Stimulated activated CD8-positive, alpha-beta memory T cell treated with anti-CD3 and anti-CD28 coated beads, Interleukin-7, amount 100 ng/mL, for 24 hours (primary cell): ENCODE measurements at places on chromosomes 2 and 18.

DNA sequence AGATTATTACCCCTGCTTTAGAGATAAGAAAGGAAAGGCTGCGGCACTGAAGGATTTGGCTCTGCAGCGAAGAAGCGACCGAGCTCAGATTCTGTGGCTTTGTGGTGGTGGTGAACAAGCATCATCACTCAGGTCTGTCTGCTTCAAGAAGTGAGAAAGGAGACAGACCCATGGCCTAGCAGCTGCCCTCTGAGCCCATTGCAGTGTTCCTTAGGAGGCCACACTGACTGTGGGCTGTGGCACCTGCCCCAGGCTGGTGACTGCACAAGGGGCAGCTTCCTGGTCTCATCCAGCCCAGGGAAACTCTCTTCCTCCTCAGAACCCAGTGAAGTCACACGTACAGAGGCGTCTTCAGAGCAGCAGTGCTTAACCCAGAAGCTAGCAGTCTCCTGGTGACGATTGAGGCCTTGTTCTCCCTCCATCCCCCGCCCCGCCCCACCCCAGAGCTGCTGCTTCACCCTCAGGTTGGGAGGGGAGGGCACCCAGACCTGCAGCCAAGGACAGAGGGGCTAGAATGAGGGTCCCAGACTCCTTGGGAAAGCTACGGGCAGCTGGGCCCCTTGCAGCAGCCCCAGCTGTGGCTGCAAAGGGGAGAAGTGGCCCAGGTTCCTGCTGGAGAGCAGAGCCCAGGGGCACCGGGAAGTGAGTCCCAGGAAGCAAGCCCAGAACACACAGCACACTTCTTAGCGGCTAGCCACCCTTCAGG, 22.2 kb downstream of the BIN1 start:
- no peak for DNase-seq

- DNase-seq, result no peak
Measured at GRCh38 chr18:42781298-42781815, 334.1 kb downstream of the RIT2 start.

DNA sequence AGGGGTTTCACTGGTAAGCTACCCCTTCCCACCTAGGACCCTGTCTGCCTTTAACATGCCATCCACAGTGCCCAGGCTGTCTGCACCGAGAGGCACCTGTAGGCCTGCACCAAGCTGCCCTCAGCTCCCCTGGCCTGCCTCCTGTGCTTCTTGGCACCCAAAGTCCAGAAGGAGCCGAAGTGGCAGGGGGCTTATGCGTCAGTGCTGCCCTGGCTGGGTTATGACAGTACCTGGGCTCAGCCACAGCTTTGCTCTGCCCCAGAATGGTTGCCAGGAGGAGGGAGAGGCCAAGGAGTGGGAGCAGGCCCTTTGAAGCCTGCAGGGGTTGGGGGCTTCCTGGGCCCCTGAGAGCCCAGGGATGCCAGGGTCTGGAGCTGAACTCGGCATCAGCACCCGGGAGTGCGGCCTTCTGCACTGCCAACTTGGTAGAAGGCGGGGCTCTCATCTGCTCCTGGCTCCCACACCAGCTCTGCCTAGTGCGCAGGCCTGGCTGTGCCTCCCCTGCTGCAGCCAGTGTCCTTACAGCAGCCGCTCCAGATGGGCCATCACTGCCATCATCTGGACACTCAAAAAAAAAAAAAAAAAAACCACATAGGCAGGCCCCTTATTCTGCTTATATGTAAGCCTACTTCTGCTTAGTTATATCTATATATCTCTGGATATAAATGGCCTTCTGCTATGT, 155.4 kb downstream of the THSD7B start:
- DNase-seq, result no peak

- DNase-seq, result no peak
Measured at GRCh38 chr18:62398291-62398690, 73.2 kb downstream of the TNFRSF11A start.

DNA sequence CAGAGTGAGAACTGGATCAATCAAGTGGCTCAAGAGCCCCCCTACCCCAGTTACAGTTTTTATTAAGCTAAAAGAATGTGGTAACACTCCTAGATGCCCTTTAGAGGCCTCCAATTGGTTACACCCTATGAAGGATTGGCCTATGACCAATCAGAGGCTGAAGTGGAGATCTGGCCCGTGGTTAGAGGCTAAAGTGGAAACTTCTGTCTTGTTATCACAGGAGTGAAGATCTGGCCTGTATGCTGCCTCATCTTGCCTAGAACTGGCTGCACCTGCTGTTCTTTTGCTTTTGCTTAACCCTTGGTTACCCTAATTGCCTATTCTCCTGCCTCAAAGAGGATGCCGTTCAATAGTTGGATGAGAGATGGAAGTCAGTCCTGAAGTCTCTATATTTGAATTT, 100.1 kb upstream of the MAP2 start:
- DNase-seq, result no peak

DNA sequence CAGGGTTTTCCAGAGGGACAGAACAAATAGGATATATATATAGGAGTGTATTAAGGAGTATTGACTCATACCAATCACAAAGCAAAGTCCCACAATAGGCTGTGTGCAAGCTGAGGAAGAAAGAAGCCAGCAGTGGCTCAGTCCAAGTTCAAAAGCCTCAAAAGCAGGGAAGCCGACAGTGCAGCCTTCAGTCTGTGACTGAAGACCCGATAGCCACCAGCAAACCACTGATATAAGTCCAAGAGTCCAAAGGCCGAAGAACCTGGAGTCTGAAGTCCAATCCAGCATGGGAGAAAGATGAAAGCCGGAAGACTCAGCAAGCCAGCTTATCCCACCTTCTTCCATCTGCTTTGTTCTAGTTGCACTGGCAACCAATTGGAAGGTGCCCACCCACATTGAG, 39.0 kb upstream of the GPD2 start:
- no peak for DNase-seq

- DNase-seq, result no peak
Measured at GRCh38 chr2:28956415-28956826, 24.7 kb upstream of the TOGARAM2 start.

GRCh38 chr2:96664366-96664925, 21.9 kb downstream of the FER1L5 start:
- DNase-seq, result no peak

DNA sequence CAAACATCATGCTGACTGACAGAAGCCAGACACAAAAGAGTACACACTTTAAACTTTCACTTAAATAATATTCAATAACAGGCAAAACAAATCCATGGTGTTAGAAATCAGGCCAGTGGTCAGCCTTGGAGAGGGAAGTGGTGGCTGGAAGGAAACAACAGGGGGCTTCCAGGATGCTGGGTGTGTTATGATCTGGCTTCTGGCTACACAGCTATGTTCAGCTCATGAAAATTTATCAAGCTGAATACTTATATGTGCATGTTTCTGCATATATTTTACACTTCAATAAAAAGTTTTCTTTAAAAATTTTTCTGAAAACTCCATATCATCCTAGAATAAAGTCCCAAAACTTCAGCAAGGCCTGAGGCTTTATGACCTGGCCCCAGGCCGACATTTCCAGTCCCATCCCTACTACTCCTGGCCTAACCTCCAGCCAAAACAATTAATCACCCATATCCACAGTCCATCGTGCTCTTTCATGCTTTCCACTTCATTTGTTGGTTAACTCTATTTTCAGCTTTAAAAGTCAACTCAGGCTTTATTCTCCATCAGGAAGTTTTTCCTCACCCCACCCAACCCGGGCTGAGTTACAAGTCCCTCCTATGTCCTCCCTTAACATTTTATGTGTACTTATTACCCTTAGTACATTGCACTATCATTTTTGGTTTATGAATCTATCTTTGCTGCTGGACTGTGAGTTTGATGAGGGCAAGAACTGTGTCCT, 27.9 kb upstream of the SPTBN1 start:
- no peak for DNase-seq

- no peak for DNase-seq
Measured at GRCh38 chr18:26386002-26386401, 159.8 kb downstream of the TAF4B start.

DNA sequence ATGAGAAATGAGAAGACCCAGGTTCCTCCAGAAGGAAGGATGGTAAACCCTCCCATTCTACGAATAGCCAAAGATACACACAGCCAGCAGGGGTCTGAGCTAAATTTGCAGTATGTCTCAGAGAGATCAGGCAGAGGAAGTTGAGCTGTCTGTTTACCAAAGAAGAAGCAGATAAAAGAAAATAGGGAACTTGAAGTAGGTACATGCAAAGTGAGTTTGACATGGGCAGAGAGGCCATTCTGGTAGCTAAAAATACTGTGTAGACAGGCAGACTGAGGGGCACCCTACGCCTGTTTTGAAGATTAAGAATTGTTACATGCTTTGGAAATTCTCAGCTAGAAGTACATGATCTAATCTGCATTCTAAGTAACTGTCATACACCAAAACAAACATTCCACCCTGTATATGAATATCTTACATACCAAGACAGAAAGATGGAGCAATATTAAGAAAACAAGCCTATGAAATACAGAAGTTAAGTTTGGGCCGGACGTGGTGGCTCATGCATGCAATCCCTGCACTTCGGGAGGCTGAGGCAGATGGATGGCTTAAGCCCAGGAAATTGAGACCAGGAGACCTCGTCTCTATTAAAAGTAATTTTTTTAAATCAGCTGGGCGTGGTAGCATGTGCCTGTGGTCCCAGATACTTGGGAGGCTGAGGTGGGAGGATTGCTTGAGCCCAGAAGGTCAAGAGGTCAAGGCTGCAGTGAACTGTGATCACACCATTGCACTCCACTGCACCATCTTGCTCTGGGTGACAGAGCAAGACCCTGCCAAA, 157.9 kb downstream of the ANKRD44 start:
- no peak for DNase-seq

GRCh38 chr2:212109217-212109616, 429.4 kb downstream of the ERBB4 start:
- no peak for DNase-seq

GRCh38 chr2:170238776-170239175, 60.8 kb downstream of the MYO3B start:
- no peak for DNase-seq

GRCh38 chr2:8750221-8750620, 68.4 kb downstream of the ID2 start:
- no peak for DNase-seq

- DNase-seq, result no peak
Measured at GRCh38 chr18:56468396-56468795, 170.0 kb downstream of the TXNL1 start.

GRCh38 chr2:39217192-39217550, 26.6 kb downstream of the CDKL4 start:
- no peak for DNase-seq

DNA sequence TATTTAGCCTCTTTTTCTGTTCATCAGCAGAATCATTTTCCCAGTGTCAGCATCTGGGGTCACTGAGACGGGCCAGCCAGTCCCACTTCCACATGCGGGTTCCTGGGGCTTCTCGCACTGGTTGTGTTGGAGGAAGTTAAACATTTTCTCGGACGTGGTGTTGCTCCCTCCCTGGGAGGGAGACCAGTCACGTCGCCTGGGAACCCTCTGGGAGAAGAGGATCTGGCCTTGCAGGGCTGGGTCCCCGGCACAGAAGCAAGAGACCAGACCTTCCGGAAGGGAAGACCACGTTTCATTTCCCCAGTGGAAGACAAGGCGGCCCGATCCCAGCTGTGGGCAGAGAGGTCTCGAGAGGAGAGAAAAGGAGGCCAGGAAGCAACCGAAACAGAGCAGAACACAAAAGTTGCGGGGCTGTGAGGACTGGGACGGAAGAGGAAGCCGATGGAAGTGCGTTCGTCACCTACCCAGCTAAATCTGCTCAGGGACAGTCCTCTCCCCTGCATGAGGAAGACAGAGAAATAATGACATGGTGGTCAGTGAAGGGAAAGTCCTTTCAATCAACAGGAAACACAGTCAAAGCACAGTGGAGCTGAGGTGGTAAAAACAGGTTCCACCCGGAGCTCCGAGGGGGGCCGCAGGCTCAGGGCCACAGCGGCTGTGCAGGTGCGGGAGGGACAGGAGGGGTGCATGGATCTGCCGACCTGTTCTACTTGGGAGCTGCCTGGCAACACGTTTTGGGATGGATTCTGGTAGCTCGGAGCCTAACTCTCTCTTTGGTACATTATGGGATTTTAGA, 144.4 kb downstream of the MBP start:
- DNase-seq, result no peak

DNA sequence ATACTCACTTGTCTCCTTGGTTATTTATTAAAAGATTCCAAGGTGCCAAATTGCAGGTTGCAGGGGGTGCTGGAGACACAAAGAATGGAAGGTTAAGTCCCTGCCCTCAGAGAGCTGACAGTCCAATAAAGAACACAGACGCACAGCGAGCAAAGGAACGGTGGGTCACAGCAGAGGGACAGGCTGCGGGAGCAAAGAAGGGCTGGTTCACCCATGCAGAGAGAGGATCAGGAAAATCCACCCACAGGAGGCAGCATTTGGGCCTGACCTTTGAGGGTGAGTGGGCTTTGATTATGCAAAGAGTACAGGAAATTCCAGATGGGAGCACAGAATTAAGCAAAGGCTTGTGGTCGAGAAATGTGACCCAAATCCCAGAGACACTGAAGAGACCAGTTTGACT, 45.0 kb downstream of the ZBTB7C start:
- DNase-seq, result no peak

DNA sequence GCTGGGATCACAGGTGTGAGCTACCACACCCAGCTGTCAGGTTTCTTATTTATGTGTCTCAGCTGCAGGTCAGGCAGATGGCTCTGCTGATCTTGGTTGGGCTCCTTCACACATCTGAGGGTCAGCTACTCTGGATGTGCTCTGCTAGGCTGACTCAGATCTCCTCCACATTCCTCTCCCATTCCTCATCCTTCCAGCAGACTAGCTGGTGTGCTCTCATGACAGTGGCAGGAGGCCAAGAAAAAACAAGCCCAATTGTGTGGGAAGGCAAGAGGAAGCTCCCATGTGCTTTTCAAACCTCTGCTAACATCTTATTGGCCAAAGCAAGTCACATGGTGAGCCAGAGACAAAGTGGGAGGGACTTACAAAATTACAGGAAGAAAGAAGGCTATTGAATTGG, 11.7 kb upstream of the MSH6 start:
- DNase-seq, result no peak

GRCh38 chr2:158926478-158926948, 41.9 kb upstream of the TANC1 start:
- no peak for DNase-seq

- no peak for DNase-seq
Measured at GRCh38 chr2:190418727-190419126, 10.6 kb downstream of the MFSD6 start.

GRCh38 chr2:112787729-112788393, 3.6 kb upstream of the IL1A start:
- DNase-seq, result no peak

- no peak for DNase-seq
Measured at GRCh38 chr2:190912726-190913125, 32.1 kb downstream of the GLS start.

DNA sequence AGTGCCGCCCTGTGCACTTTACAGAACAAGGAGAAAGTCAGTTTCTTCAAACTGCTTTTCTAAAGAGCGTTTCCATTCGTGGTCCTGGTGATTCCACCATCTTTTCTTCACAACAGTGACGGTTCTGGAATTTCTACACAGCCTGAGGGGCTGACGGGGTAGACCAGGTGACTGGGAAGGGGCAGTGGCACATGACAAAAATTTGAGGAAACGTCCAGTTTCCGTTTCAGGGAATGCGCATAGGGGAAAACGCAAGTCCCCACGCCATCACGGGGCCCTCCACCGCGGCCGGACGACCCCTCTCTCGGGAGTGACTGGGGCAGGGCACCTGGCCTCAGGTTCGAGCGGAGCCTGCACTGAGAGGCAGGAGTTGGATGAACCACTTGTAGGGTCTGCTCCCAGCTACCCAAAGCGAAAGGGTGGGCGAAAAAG, 980 bp upstream of the SPTBN1 start:
- DNase-seq, result no peak

- DNase-seq, result no peak
Measured at GRCh38 chr2:30732376-30732775, 74.9 kb downstream of the CAPN13 start.
